ENCODE measurements at places on chromosomes 1 and 21. TPM values are rescaled to one million over a fixed set of nuclear protein-coding genes. Genes with fewer than 3 reads are reported as not detected.

USH2A gene
- 0.13 TPM for polyA plus RNA-seq

DNA sequence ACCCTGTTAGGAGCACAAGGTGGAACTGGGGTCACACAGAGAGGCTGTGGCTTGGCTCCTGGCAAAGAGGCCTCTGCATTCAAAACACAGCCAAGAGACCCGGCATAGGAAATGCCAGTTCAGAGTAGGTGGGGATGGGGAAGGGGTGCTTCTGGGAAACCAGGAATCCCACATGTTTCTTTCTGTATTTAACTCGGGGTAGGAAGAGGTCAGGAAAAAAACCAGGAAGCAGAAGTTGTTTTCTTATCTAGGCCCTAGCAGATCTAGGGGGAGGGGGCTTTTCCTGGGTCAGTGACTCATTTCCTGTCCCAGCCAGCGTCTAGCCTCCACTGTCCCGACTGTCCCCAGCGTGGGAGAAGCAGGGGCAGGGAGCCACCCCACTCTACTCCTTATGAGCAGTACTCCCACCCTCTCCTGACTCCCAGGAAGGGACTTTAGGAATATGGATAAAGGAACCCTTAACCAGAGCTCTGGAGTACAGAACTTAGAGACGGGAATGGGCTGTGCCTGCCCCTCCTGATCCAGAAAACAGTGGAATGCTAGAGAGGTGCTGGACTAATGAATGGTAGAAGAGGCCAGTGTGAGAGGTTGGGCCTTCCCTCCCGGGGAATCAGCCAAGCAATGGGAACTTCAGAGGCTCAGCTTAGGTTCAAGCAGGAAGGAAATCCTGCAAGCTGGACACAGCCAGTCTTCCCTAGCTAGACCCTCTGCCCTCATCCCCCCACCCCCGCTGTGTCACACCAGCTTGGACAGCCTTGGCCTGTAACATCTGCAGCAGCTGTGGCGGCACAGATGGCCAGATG lies 5.7 kb downstream of the FHL3 start:
- peak; percentile 65 for DNase-seq

DNA sequence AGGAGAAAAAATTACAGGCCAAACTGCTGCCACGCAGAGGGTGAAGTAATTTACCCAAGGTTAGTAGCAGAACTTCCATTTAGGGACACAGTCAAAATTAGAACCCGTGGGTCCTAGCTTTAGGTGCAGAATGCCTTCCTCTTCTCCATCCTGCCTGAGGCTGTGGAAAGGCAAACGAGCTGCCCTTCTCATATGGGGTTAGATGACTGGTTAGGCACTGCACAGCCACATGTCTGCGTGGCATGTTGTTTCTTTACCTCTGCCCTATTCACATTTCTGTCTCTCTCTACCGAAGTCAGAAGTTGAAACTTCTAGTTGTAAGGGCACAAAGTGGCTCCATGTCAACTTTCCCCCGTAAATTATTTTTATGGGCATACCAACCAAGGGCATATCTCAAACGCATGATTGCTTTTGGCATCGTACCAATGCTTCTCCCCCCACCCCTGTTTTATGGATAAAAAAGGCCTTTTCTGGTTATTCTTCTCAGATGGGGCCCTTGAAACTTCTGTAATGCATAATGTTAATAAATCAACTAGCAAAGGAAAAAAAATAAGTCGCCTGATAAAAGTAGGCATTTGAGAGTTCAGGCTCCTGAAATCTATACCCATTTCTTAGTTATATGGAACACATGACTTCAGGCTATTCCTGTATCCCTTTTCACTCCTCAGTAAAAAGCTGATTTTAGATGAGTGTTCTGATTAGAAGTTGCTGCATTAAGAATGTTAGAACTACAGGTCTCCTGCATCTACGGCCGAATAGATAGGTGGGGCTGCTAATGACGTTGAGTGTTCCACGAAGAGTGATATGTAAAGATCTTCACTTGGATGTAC lies 139.6 kb upstream of the NRIP1 start:
- peak; percentile 49 for DNase-seq

DNA sequence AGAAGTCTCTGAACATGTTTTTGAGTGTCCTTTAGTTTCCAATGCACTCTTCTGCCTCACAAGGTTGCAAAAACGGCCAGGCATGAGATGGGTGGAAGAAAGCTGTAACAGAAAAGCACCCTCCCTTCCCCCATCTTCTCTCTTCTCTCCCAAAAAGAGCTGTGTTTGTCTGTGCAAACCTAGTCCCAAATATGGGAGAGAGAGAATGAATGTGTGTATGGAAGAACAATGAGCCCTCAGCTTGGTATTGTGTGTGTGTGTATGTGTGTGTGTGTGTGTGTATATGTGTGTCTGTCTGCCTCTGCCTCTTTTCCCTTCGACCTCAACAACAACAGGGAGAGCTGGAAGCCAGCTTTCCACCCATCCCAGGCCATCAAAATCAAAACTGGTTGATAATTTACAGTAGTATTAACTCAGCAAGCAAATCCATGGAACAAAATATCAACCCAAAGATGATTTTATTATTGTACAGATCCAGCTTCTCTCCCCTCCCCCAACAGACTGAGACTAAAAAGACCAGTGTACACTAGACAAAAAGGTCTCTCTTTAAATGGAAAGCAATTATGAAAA lies 1.8 kb downstream of the RERE start:
- DNase-seq, result no peak

- DNase-seq, result no peak
These were observed 277.4 kb upstream of the LRRC7 start for GRCh38 chr1:69290291-69290690.

- no peak for DNase-seq
These were observed 93.6 kb downstream of the ENAH start for GRCh38 chr1:225559326-225559725.

GART gene
- polyA plus RNA-seq, result 86.1 TPM

CD34 gene
- polyA plus RNA-seq, result 79.5 TPM

OXCT2 gene
- polyA plus RNA-seq, result 0.53 TPM

SLAMF9 gene
- polyA plus RNA-seq, result not detected

DNA sequence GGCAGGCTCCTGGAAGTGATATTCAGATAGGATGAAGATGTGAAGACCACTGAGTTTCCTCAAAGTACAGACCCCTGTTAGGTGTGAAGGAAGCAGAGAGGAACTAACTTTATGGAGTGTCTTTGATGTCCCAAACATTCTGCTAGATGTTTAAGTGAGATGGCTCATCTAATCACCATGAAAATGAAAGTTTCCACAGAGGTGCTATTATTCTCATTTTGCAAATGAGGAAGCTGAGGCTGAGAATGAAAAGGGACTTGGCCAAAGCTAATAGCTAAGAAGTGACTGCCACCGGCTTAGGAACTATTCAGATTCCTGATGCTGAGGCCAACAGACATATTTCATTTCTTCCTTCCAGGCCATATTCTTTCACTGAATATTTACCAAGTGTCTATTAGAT lies 45.9 kb upstream of the WLS start:
- DNase-seq, result no peak

FAM151A gene
- polyA plus RNA-seq, result 31.8 TPM

OR2G6 gene
- polyA plus RNA-seq, result not detected

GRCh38 chr1:232493869-232494268 lies 136.1 kb downstream of the SIPA1L2 start:
- DNase-seq, result no peak

GRCh38 chr1:30609336-30609998 lies 113.9 kb downstream of the MATN1 start:
- DNase-seq, result no peak

NOC2L gene
- polyA plus RNA-seq, result 55.8 TPM

- DNase-seq, result no peak
These were observed 264.2 kb downstream of the HMCN1 start for GRCh38 chr1:185998391-185998790.

DNA sequence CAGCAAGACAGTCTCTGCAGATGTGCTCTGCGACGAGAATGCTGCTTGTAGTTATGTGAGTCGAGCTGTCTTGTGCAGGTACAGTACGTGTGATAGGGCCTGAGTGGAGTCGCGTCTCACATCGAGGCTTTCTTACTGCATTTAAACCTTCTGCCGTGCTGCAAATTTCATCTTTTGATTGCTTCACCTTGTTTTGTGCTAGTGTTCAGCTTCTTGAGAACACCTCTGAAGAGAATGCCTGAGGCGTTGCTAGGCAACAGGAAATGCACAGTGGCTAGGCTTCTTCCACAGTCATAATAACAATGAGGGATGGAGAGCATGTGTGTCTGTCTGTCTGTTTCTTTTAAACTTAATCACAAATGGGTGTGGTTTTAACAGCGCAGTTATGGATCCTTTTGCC lies 52.9 kb downstream of the MRPS6 start:
- DNase-seq, result no peak

DNA sequence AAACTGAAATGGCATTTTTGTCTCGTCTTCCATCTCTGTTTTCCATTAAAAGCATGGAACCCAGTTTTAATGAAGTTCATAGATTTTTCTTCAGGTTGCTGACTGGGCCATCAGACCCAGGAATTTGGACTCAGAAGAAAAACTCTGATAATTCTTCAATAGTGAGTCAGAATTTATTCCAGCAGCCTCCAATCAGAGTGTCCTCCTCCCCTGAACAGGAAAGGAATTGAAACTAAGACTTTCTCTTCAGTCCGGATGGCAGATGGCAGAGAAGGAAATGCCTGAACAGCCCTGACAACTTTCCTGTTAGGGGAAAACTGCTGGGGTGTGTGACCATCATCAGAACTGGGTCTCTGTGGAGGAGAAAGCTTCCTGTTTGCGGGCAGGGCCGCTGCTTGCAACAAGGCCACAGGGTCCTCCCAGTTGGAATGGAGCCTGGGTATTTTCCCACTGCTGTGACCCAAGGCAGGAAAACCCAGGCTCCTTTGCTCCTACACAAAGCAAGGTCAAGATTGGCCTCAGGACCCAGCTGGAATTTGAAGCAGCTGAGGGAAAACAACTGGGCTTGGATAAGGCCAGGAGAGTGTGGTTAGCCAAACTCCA lies 20.7 kb downstream of the CD34 start:
- no peak for DNase-seq

BROX gene
- polyA plus RNA-seq, result 36.9 TPM

GRCh38 chr1:245774196-245774595 lies 619.4 kb downstream of the KIF26B start:
- no peak for DNase-seq

- no peak for DNase-seq
These were observed 70.5 kb upstream of the DMRTA2 start for GRCh38 chr1:50493710-50494109.

GRCh38 chr1:91883470-91883869 lies 2.5 kb downstream of the TGFBR3 start:
- no peak for DNase-seq

FLG gene
- 2.1 TPM for polyA plus RNA-seq

GRCh38 chr1:226629210-226629895 lies 80.8 kb downstream of the STUM start:
- DNase-seq, result no peak

DNA sequence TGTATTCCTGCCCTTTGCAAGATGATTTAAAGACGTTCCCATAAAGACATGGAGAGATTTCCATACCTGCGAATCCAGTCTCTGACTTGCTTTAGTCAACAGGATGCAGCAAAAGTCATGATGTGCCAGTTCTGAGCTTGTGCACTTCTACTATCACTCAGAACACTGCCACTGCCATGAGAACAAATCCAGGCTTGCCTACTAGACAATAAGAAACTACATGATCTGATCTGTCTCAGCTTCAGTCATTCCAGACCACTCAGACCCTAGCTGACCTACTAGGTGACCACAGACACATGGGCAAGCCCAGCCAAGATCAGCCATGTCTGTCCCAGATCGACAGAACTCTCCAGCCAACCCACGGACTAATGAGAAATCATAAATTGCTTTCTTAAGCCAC lies 219.2 kb downstream of the RRAGC start:
- DNase-seq, result no peak

NIBAN1 gene
- 3.0 TPM for polyA plus RNA-seq

GRCh38 chr1:160244209-160244608 lies 18.1 kb downstream of the DCAF8 start:
- no peak for DNase-seq

- DNase-seq, result no peak
These were observed 27.6 kb downstream of the SKI start for GRCh38 chr1:2255420-2256369.

DNA sequence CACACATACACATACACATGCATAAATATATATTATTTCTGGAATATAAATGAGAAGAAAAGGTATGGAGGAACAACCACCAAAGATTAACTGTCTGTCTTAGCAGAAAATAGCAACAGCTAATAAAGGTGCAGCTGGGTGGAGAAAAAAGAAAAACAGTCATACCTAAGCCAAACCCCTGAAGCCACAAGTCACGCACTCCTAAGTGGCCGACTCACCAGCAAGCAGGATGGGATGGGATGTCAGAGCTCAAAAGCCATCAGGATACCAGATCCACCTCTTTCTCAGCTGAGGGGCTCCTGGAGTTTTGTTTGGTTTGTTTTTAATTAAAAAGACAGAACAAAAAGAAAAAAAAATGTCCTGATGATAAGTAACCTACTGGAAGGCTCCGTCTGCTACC lies 64.7 kb upstream of the HIVEP3 start:
- no peak for DNase-seq

- DNase-seq, result no peak
These were observed 583.8 kb downstream of the NPHP4 start for GRCh38 chr1:5408401-5408800.

IGSF9 gene
- polyA plus RNA-seq, result 10.0 TPM

GRCh38 chr1:62870148-62870547 lies 86.2 kb downstream of the ATG4C start:
- DNase-seq, result no peak

DNA sequence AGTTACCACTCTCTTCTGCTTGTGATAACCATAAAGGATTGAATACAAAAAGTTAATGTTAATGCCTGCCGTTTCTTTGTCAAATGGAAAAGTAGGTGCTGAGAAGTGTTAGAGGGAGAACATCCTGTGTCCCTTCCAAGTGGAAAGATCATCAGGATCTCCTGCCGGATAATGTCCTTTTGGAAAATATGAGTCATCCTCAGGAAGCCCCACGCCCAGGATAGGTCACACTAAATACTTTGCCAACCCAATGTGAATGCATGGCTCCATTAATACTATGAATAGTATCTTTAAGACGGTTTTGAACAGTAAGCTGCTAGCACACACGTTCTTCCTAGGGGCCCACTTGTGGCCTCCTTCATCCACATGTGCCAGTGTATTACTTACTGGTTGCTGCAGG lies 279.5 kb downstream of the ZNF326 start:
- DNase-seq, result no peak

GRCh38 chr1:66438062-66438461 lies 95.9 kb upstream of the SGIP1 start:
- DNase-seq, result no peak

DNA sequence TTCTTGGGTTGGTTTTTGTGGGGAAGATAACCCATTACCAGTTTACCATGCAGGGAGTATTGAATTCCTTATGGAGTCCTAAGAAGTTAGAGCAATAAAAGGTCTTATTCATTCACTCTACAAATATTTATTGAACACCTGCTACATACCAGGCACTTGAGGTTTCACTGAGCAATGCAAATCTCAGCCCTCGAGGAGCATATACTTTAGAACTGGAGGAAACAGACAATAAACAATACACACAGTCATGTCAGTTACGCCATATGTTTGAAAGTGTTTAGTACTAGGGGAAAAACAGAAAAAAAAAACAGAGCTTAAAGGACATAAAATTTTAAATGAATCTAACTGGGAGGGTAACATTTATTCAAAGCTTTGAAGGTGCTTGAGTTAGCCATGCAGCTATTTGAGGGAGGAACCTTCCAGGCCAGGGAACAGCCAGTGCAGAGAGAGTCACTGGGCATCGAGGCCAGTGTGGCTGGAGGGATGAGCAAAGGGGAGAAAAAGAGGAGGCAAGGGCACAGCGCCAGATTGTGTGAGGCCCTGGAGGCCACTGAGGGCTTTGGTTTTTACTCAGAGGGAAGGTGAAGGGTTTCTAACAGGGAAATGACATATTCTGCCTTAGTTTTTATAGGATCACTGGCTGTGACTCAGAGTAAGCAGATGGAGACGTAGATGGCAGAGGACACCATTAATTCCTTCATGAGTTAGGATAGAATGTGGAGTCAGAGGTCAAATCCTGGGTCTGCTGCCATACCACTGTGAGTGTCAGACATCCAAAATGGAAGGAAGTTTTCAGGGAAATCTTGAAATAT lies 32.7 kb downstream of the C1orf21 start:
- no peak for DNase-seq

Measured in left renal cortex interstitium (tissue), 4 donors.